ENCODE measurements at places on chromosomes 7 and 10. TPM values are rescaled to one million over a fixed set of nuclear protein-coding genes. Genes with fewer than 3 reads are reported as not detected.
A peak's percentile ranks its signal among the peaks of the same experiment; 100 is the strongest.

Gene MAGI2
- 244 TPM for total RNA-seq

Gene TBXAS1
- 3.4 TPM for total RNA-seq

DNA sequence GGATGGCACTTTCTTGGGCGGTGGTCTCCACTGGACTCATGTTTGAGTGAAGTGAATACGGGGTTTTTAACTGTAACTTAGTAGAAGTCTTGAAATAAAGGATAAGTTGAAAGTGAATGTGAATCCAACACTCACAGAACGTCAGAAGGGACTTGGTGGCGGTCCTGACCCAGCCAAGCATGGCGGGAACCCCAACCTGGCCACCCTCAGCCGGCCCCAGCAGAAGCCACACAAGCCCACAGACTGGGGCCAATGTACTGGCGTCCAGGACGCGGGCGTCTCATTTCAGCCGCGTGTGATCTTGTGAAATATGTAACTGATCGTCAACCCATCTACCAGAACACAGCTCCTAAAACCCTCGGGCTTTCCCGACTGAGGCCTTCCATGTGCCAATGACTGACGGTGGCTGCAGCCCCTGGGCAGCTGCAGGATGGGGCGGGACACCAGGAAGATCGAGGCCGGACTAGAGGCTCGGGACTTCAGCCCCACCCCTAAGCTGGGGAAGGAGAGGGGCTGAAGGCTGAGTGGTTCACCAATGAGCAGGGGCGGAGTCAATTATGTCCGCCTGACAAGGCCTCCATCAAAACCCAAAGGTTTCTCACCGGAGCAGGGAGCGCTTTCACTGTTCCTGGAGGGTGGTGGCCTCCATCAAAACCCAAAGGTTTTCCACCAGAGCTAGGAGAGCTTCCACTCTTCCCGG lies 161.5 kb downstream of the MAD1L1 start:
- no peak for DNase-seq

Gene FAM171A1
- 31.2 TPM for total RNA-seq

Gene LIPK
- not detected for total RNA-seq

DNA sequence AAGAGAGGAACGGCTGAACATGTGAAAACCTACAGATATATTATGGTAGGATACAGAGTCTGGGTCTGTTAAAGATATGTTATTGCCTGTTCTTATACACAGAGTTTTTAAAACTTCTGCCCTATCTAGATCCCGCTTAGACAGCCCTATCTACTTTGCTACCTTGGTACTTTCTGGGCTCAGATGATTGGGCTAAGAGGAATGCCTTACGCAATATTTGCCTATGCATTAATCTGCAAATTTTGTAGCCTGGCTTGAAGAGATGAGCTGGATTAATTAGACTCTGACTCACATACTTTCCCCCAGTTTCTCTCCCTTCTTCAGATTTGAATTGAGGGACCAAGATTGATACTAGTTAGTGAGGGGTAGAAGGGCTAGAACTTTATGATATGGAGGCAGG lies 33.6 kb upstream of the A1CF start:
- no peak for DNase-seq

DNA sequence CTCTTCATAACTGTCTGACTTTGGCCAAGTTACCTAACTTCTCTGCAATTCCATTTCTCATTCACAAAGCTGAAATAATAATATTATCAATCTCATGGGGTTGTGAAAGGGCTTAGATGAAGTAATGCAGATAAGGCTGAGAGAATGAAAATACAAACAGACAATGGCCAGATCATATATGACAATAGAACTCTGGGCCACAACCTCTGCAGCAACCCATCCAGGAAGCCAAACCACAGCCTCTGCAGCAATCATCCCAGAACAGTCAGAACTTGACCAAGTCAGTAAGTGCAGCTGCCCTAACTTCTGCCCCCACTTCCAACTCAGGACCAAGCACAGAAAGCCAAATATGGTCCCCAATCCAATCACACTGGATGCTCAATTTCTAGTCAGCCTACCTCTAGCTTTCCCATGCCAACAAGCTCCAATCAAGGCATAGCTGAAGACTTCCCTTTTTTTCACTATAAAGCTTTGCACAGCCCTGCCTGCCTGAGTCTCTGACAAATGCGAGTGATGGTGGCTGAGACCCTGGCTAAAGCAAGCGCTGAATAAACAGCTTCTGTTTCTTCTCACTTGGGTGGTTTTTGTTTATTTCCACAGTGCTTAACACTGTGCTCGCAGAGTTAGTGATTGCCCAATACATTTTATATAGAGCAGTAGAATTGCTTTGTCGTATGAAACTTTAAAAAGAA lies 34.8 kb upstream of the TNPO3 start:
- DNase-seq, result no peak

Gene KCNIP2
- total RNA-seq, result 6.9 TPM

DNA sequence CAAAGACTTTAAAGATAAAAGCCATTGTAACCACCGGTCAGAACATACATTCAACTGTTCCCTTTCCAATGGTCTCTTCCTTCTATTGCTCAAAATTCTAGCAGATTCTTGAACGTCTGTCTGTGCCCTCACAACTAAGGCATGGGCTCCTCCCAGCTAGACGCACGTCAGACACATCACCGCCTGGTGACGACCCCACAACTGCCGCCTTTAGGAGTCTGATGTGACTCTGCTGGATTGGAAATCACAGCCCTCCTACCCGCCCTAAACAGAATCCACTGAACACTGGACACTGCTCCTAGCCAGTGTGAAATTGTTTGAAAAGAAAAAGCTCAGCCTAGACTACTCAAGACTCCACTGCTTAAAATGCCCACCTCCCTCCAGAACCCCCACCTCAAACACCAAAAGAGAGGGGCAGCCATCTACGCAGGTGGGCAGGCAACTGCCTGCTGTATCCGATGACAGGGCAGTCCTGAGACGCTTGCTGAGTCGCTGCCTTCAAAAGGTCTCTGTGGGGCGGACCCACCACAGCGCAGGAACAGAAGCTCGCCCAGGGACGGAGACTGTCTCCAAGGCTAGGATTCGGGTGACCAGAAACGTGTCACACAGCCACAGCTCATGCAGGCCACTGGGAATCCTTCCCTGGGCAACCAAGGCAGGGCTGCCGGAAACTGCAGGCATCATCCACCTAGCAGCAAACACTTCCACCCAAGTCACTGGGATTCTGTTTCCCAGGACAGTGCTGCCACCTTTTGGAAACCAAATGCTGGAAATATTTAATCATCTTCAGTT lies 34.7 kb downstream of the GSDME start:
- peak; percentile 12 for DNase-seq

GRCh38 chr7:2654059-2654458 lies 22.3 kb downstream of the TTYH3 start:
- DNase-seq, result no peak

DNA sequence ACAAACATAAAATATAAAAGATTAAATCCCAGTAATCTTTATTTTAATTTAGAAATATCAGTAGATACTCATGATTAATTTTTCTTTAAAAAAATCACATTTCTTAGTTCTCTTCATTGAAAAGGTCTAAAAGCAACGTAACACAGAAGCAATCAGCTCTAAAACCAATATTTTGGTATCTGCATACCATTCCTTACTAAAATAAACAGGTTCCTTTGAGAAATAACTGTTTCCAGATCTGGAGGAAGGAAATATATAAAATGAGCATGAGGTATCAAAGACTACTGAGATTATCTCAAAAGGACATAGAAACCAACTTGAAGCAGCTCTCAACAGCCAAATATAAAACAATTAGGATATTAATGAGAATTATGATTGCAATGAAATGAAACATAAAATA lies 301.0 kb upstream of the GNAI1 start:
- DNase-seq, result no peak

Gene FIS1
- total RNA-seq, result 59.9 TPM

DNA sequence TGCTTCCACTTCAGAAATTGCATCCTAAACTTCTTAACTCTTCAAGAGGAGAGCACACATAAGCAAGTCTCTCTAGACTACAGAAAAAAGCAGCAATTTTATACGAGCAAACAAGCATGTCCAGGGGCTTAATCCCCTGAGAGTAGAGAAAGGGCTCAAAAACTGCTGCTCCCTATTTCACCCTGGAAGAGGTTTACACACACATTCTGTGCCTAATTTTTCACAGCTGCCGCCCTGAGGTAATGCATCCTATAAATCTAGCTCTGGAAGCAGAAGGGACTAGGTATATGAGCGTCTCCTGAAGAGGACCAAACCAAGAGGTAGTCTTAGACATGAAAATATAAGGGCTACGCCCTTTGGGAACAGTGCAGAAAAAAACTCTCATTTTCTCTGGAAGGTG lies 73.1 kb downstream of the CRPPA start:
- DNase-seq, result no peak

DNA sequence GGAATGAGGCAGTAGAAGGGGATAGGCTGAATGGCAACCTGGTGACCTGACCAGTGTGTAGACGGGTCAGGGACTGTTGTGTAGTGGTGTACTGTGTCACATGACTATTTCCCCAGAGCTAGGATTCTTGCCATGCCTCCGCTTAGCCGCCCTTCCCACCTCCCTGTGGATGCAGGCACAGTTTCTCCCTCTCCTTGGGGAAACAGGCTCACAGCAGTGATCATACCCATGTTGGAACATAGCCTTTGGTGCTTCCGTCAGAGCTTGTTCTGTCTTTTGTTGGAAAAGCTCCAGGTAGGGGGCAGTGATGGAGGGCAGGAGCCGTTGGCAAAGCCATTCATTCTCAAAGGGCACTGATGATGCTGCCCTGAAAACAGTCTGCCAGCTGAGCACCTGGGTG lies 44.3 kb downstream of the OGDH start:
- no peak for DNase-seq

- no peak for DNase-seq
Measured at GRCh38 chr7:156195276-156195675, 383.0 kb upstream of the SHH start.

DNA sequence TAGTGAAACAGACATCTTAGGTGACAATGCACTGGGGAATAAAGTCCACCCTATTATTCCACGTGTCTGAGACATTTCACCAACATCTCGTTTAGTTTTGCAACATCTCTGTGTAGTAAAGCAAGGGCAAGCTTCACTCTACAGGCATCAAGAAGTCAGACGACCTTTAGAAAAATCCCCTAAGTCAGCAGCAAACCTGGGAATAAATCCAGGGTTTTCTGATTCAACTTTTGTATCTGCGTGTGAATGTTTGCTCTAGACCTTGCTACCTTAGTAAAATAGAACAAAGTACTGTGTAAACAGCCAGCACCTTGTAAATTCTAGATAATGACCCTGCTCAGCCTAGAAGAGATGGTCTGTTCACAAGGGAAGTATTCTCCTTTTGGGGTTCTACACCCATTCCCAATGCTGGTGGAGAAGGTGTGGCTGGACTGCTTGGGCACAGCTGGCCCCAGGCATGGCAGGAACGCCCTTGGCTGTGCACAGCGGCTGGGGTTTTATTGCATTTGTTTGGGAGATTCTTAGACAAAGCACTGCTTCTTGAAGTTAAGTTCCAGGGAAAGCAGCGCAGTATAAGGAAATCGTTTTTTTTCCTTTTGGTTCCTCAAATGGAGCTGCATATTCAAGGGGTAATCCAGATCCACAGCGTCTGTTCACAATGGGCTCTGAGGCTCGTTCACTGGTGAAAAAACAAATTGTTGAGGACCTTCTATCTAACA lies 38.3 kb upstream of the GALNTL5 start:
- DNase-seq, result no peak

- no peak for DNase-seq
Measured at GRCh38 chr10:45008524-45009161, 7.9 kb downstream of the ZNF22 start.

Gene KCNH2
- 8.0 TPM for total RNA-seq

Gene HEPACAM2
- total RNA-seq, result not detected

DNA sequence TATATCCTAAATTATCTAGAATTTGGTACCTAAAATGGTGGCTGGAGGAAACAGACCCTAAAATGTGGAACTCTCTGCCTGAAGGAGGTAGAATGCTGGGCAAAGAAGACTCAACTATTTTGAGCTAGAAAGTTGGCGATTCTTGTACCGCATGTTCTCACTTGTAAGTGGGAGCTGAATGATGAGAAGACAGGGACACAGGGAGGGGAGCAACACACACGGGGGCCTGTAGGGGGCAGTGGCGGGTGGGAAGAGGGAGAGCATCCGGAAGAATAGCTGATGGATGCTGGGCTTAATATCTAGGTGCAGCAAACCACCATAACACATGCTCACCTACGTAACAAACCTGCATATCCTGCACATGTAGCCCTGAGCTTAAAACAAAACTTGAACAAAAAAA lies 250.6 kb downstream of the CALN1 start:
- DNase-seq, result no peak

Gene CALML3
- total RNA-seq, result not detected

GRCh38 chr7:155594961-155595366 lies 48.6 kb upstream of the CNPY1 start:
- no peak for DNase-seq

GRCh38 chr10:76769582-76769981 lies 868.0 kb downstream of the KCNMA1 start:
- no peak for DNase-seq

DNA sequence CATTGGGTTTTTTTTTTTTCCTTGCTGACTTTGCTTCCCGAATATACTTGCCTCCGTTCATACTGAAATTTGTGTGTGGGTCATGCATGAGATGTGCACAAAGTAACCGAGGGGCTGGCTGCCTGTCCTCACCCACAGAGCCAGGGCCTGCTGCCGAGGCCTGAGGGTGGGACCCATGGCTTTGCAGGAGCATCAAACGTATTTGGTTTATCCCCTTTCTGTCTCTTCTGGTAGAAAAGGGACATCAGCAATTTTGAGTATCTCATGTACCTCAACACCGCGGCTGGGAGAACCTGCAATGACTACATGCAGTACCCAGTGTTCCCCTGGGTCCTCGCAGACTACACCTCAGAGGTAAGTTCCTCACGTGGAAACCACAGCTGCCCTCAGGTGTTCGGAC lies 3.5 kb upstream of the LRRC18 start:
- no peak for DNase-seq

Gene STAMBPL1
- 7.8 TPM for total RNA-seq

Gene OR13A1
- not detected for total RNA-seq

- DNase-seq, result no peak
Measured at GRCh38 chr10:97019213-97019844, 166.4 kb downstream of the SLIT1 start.

DNA sequence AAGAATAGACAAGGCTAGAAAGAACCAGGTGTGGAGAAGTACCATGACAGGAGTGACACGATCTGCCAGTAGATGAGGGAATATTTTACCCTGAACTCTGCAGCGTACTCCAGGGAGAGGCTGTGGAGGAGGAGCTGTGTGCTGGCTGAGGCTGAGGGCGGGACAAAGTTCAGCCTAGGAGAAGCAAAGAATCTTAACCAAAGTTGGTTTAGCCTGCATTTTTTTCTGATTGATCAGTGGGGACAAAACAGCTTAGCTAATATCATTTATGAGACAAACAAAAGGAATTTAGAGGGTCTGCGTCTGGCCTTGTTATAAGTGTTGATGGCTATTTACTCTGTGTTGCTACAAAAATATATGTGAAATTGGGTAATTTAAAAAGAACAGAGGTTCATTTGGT lies 5.2 kb upstream of the NPSR1 start:
- no peak for DNase-seq
